ENCODE measurements at places on chromosomes 16 and 17.

DNA sequence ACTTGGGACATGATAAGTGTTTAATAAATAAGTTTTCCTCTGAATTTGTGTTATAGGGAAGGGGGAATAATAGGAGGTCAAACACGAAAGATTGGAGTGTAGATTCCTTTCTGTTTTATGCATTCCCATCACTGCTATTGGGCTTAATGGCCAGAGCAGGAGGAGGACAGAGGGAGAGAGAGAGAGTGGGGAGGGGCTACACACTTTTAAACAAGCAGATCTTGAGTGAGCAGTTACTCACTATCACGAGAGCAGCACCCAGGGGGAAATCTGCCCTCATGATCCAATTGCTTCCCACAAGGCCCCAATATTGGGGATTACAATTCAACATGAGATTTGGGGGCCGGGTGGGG lies 505.0 kb downstream of the GRIN2A start:
- DNase-seq: no peak

GRCh38 chr16:50467943-50468748 lies 80.0 kb upstream of the NKD1 start:
- DNase-seq: no peak

DNA sequence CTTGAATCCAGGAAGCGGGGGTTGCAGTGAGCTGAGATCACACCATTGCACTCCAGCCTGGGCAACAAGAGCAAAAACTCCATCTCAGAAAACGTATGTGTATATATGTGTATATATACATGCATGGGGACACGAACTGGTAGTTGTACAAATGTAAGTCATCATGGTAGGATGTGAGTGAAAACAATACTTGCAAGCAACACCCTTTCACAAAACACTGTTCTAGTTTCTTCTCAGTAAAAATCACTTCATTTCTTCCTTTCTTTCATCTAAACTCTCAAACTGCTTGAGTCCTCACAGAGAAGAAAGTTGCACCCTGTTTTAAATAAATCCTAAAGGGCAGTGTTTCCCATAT lies 51.8 kb downstream of the METTL16 start:
- DNase-seq: no peak

GRCh38 chr17:51155416-51155815 lies 2.1 kb downstream of the NME1 start:
- no peak for DNase-seq

DNA sequence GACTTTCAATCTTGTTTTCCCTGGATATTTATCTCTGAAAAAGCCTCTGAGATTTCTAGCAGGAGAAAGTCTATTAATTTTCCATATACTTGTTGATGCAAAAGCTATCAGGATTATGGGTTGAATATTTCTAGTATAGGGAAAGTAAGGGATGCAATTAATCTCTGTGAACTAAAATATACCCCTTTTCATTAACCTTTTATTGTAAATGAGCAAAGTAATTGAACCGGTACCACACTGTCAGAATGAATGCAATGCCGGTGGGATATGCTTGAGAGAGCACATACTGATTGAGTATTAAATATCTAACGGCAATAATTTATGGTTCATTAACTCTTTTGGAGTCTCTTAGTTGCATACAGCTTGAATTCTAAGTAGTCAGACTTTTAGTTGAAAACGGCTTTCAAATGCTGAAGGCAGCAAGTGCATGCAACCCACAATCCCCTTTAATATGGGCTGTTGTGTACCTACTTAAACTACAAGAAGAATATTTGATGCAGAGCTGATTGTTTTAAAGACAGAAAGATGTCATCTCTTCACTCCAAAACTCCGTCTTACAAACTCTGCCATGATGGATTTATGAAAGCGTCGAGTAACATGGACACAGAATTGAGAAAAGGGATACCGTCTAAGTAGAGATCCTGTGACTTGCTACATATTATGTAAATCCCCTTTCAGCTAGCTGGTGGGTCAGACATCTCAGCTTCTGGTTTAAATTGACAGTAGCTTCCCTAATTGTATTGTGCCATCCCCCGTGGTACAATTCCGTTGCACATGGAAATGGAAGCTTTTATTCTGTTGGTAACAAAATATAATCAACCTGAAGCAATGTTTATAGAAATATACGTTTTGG lies 141.3 kb upstream of the CDH8 start:
- DNase-seq: no peak

- DNase-seq: no peak
Observed at GRCh38 chr16:60170196-60170595, 1436.1 kb upstream of the GOT2 start.

- DNase-seq: no peak
Observed at GRCh38 chr16:57355898-57356414, 2.6 kb upstream of the CCL22 start.

DNA sequence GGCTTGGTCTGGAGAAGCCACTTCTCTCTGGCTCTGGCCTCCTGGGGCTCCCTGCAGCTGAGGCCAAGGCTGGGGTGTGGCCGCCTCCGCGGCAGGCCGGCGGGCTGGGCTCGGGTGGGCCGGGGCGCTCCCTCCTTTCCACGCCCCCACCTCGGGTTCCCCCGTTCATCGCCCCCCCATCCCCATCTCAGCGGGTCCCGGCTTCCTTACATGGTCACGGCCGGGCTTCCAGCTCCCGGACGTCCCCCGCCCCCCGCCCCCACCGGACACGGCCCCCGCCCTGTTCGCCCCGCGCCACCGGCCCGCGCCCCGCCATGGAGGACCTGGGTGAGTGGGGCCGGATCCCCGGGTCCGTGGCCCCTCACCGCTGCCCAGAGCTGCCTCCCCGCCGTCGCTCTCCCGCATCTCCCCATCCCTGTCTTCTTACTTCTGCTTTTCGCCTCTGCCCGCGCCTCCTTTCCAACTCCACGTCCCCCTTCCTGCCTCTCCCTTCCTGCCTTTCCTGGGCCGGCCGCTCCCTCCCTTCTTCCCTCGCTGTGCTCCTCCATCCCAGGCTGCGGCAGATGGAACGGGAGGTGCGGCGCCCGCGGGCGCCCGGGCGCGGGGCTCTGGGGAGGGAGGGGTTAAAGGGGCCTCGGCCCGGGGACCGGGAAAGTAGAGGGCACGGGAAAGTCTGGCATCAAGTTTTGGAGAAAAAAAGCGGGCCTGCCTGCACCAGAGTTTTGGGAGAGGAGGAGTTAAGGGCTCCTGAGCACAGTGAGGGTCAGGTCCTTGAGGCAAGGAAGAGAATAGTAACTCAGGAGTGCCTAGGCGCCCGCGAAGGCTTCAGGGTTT lies at the start of gene TGFB1I1:
TSS of gene TGFB1I1 (plus strand) at position 278 of the 834 bp plus-strand sequence. CDS start at position 315, 37 bp downstream.
- no peak for DNase-seq
